ENCODE measurements at places on chromosomes 12 and 14.

DNA sequence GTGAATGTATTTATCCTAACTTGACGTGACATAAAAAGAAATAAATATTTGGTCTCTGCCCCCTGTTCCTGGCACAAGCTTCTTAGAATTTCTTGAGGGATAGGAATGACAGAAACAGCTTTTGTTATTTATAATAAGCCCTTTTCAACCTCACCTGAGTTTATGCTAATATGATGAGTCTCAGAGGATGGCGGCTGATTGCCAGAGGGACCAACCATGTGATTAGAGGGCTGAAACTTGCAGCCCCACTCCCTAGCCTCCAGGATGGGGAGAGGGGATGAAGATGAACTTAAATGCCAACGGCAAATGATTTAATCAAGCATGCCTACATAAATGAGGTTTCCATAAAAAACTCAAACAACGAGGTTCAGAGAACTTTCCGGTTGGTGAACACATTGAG lies 42.9 kb downstream of the DNAI7 start:
- no peak for DNase-seq

DNA sequence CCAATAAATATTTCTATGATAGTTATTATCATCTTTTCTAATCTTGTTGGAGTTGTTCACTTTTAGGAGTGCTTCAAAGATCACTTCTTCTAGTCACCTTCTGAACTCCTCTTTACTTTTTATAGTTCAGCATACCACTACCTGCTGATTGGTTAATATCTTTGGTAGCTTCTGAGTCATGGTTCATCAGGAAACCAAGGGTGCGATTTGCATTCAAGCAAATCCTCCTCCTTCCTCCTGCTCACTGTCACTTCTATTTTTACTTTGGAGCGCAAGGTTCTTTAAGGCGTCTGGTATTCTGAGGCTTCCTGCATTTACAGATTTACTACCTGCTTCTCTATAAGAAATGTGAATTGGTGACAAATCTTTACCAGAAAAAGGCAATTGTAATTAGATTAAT lies 24.0 kb downstream of the SYT1 start:
- DNase-seq = no peak

- no peak for DNase-seq
Measured at GRCh38 chr14:105532735-105533141, 6.4 kb downstream of the TMEM121 start.

GRCh38 chr12:91778091-91778832 lies 367.4 kb downstream of the BTG1 start:
- no peak for DNase-seq

DNA sequence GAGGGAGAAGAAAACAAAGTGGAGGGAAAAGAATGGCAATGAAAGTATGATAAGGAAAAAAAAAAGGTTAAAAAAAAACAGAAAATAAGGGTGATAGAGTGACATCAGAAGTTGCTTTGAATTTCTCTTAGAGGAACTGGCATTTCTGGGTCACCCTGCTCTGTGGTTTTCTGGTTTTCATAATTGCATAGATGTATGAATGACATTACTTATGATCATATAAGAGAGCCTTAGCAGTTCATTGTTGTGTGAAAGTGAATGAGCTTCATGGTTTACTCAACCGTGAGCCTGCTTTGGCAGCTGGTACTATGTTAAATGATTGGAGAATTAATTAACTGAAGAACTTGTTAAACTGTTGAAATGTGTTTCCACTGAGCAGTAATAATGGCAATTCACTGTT lies 336.4 kb upstream of the FBXO33 start:
- no peak for DNase-seq

All from testis (tissue), 5 donors.